NCI-H1694 treated with DMSO at 0.1 percent for 48 hours (cell line): ENCODE measurements at places on chromosomes 6 and 20.
A peak's percentile ranks its signal among the peaks of the same experiment; 100 is the strongest.

DNA sequence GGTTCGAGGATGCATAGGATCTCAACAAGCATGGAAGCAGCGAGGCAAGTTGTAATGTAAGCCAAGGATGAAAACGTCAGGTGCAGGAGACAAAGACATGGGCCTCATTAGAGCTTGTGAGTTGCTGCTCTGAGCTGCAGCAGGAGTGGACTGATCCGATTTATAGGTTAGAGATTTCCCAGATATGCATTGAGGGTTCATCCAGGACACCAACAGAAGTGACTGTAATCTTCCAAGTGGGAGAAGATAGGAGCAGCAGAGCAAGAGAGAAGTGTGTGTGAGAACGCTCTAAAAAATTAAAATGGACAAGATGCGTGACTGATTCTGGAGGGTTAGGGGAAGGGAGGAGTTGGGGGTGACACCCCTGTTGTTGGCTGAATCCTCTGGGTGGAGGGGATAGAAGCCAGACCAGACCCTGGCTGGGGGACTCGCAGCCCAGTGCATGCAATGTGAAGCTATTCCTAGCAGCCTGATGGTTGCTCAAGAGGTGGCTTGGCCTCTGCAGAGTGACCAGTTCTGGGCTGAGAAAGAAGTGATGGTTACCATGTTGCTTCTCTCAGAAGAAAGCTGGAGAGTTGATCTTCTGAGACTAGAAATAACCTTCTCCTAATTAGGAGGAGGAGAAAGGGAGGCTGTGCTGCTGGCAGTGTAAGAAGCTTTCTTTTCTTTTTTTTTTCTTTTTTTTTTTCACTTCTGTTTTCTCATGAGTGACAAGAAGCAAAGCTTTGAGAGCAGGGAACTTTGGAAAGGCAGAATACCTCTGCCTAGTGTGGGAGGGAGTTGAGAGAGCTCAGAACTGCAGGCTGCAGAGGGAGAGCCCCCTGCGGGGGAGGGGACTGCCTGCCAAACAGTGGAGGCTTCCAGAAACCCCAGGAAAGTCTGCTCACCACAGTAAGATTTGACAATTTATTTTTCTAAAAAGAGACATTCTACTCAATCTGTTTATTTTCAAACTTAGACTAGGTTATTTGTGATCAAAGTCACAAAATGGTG, 116.9 kb downstream of the SLX4IP start:
- DNase-seq = no peak

- DNase-seq = no peak
Measured at GRCh38 chr6:125884634-125885371, 71.8 kb upstream of the HINT3 start.

DNA sequence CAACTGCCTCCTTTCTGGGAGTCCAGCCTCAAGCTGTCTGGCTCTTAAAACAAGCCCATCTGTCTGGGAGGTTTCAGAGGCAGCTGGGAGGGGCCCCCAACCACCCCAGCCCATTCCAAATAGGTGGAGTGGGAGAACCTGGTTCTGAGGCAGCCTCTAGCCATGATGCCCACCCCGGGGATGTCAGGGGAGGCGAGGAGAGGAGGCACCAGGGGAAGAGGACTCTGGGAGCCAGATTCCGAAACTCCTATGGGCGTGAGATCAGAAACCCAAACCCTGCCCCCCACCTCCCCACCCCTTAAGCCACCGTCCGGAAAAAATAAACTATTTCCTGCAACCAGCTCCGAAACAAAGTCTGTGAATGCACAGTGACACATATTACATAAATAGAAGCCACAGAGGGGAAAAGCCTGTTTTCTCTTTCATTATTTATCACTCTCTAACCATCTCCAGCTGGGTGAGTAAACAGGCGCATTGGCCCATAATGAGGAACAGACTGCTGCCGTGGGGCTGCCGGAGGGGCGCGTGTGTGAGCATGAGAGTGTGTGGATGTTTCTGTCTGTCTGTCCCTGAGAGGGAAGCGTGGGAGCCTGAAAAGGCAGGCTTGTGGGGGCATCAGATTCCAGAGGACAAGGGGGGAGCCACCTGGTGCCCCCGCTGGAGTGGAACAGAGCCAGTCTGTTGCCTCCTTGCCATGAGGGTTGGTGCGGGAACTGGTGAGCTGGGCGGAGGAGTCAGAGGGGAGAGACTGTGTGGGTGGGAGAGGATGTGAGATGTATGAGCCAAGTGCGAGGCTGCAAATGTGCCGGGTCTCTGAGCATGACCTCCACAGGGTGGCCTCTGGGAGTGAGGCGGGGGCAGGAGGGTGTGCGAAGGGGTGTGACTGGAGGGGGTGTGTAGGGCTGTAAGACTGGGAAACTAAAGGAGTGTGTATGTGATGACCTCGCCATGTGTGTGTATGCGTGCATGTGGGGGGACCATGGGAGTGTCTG, 14.3 kb upstream of the FOXP4 start:
- peak; percentile 73 for DNase-seq

GRCh38 chr6:65819152-65819551, 112.1 kb upstream of the EYS start:
- DNase-seq = no peak

DNA sequence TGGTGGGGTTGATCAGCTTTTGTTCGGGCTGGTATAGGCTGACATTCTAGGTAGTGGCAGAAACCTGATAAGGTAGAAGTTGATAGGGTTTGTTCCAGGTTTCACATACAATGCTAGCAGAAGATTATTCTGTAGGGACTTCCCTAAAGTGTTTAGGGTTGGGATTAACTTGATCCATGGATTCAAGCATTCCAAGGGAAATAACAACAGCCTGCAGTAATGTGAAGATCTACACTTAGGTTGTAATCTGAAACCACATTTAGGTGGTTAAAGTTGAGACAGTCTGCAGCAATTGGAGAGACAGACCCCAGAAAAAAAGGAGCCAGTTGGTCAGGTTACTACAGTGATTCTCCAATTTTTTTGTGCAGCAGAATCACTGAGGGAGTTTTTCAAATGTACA, 56.1 kb downstream of the GJA1 start:
- no peak for DNase-seq

GRCh38 chr6:81696524-81696923, 56.0 kb downstream of the TENT5A start:
- no peak for DNase-seq

GRCh38 chr6:89492025-89492640, 59.2 kb downstream of the ANKRD6 start:
- no peak for DNase-seq

DNA sequence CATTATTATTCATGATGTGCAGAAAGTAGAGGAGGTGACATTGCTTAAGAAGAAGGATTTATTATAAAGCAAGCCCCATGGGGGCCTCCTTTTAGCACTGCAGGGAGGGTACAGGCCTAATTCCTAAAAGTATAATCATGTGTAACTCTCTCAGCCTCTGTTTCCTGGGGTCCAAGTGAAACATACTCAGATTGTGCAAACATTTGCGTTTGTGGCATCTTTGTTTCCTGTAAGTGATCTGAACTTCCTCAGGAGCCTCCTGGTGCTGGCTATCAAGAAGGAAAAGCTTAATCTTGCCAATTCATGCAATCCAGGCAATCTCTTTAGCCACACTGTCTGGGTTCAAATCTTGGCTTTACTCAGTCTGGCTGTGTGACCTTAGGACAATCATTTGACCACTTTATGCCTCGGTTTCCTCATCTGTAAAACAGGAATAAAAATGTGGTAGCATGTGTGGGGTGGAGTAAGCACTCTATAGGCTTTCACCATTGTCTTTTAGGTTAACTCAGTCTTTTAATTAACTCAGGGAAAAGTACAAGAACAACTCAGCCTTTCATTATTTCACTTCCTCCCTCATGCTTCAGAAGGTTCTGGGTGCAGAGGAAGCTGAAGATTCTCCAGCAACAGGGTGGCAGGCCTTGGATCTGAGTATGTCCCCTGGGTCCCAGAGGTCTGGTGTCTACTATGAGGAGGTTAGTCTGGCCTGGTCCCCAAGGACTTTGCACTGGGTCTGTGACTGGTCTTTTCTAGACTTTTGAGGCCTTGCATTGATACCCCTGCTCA, 831 bp upstream of the SIRPB2 start:
- DNase-seq = no peak

DNA sequence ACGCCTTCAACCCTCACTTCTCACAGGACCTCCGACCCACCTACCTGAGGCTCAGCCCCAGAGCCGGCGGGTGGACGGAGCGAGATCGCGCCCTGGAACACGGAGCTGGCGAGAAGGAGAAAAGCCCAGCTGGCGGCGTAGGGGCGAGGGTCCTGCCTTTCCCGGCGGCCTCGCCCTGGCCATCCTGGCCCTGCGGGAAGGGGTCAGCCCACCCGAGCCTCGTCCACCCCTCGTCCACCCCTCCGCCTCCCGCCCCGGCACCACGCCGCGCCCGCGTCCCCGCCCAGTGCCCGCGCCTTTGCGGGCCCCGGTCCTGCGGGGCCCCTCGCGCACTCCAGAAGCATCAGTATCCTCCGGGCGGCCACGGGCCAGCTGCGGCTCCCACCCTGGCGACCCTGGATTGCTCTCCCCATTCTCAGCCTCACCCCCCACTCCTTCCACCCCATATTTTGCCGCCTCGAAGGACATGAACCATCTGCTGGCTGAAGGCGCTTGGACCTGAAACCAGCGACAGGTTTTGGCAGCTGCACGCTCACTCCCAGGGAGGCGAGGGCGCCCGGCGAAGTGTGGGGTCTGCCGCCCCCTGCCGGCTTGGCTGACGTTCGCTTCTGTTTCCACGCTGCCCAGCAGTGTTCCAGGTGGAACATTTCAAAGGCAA, 65.1 kb downstream of the PLG start:
- DNase-seq = no peak

- DNase-seq = no peak
Measured at GRCh38 chr20:62688855-62689460, 19.7 kb upstream of the NTSR1 start.

DNA sequence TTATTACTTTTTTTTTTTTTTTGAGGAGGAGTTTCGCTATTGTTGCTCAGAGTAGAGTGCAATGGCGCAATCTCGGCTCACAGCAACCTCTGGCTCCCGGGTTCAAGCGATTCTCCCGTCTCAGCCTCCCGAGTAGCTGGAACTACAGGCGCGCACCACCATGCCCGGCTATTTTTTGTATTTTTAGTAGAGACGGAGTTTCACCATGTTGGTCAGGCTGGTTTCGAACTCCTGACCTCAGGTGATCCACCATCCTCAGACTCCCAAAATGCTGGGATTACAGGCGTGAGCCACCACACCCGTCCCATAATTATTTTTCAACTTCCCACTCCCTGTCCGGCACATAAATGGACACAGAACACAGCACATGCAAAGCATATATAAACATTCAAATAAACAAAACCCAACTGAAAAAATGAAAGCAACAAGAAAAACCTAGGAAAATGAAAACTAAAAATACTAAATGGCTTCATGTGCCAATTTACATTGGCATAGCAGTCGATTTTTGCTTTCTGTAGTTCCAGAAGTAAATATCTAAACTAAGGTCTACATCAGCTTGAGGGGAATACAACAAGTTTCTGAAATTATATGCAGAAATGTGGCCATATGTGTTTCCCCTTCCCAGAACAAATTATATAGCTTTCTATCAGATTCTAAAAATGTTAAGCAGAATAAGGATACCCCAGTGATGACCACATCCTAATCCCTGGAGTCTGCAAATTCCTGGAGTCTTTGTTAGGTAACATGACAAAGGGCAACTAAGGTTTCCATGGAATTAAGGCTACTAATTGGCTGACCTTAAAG, 113.9 kb downstream of the HFE start:
- no peak for DNase-seq

GRCh38 chr20:24018796-24019195, 30.2 kb upstream of the GGTLC1 start:
- no peak for DNase-seq

- DNase-seq = no peak
Measured at GRCh38 chr6:36247693-36248092, 22.2 kb upstream of the PNPLA1 start.

GRCh38 chr6:11584244-11584643, 46.7 kb downstream of the TMEM170B start:
- no peak for DNase-seq
